C1 segment of cervical spinal cord (tissue), 14 donors: ENCODE measurements at places on chromosomes 16 and 17.

DNA sequence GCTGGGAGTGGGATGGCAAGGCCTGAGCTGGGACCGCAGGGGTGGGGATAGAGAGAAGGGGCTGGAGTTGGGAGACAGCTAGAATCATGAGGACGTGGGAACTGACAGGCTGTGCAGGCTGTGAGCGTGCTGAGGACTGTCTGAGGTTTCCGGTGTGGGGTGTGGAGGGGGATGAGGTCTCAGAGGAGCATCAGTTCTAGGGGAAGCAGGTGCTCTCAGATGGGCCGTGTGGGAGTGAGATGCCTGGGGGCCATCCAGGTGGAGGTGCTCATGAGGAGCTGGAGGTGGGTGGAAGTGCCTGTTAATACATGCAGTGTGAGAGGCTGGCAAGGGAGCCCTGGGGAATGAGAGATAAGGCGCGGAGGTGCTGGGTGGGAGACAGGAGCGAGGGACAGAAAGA, 27.2 kb downstream of the HASPIN start:
- no peak for DNase-seq

GRCh38 chr17:49730785-49731434, 23.1 kb upstream of the SLC35B1 start:
- DNase-seq: no peak

- DNase-seq: no peak
Observed at GRCh38 chr16:23027386-23027785, 121.9 kb downstream of the USP31 start.

DNA sequence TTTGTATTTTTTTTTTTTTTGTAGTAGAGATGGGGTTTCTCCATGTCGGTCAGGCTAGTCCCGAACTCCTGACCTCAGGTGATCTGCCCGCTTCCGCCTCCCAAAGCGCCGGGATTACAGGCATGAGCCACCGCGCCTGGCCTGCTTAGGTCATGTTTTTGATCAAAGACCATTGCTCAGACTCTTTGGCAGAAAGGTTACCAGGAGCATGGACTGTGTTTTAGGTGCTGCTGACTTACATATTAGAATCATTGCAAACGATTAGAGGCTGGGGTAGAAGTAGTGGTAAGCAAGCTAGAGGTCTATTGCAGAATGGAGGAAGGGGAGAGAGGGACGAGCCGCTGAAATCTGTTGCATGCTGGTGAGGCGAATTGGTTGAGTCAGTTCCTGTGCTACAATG, 79.8 kb downstream of the TANGO6 start:
- no peak for DNase-seq

GRCh38 chr17:33864758-33865229, 390.3 kb upstream of the CCL2 start:
- no peak for DNase-seq

GRCh38 chr17:47188271-47188875, 722 bp downstream of the CDC27 start:
- no peak for DNase-seq

DNA sequence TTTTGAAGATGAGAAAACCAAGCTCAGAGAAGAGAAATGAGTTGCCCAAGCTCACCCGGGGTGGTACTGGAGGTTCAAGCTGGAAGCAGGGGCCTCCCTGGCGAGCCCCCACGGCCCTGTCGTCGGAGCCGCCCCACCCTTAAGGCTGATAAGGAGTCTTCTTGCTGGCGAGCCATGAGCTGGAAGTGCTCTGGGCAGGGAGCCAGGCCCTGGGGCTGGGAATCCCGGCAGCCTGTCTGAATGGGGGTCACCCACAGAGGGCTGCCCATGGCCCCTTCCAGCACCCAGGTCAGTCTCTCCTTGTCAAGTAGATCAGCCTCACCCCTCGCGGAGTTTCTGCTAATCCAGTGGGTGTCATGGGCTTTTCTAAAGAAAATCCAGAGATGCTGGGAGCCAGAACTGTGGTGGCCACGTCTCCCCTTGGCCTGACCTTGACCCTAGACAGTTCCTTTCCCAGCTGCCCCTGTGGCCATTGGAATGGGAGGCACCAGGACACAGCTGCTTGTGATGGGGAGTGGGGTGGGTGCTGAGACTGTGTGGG, 1.2 kb upstream of the P2RX1 start:
- DNase-seq: no peak

DNA sequence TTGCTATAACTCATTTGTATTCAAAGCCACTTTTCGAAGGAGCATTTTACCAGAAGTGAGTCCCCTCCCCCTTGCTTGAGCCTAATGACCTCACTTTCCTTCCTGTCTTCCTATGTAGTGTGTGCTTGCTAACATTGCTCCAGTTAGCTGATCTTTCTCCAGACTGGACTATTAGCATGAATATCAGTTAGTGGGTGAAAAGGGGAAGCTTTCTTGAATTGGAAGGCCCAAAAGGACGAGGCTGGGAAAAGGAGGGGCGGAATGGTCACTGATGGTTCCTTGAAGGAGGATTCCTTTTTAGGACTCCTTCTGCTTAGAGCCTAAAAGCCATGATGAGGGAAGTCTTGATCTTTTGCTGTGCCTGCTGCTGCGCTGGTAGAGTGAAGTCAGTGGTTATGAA, 11.9 kb downstream of the MAP3K3 start:
- no peak for DNase-seq

DNA sequence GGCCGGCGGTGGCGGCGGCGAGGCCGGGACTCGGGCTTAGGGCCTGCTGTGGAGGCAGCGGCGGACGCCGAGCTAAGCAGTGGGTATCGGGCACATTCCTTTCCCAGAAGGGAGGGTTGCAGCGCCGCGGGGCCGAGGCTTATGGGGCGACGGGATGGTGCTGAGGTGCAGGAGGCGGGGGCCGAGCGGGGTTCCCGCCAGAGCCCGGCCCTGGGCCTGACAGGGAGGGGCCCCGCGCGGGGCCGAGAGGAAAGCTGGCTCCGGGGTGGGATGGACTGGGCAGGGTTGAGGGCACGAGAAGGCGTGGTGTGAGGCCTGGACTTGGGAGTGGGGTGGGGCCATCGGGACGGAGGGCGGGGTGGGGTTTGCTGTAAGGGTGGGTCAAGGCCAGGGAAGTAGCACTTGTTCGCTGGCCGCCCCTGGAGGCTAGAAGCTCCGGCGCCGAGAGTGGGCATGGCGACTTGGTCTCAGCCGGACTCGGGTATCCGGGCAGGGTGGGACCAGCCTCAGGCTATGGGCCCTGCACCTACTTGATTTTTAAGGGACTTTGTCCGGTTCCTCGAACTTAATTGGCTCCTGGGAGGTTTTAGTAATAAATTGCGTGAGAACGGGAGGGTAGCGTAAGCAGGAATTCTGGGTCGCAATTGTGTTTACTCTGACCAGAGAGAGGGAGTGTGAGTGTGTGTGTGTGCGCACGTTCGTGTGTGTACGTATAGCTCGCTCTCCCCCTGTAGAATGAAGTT, 396 bp downstream of the NFE2L1 start:
- DNase-seq: no peak

DNA sequence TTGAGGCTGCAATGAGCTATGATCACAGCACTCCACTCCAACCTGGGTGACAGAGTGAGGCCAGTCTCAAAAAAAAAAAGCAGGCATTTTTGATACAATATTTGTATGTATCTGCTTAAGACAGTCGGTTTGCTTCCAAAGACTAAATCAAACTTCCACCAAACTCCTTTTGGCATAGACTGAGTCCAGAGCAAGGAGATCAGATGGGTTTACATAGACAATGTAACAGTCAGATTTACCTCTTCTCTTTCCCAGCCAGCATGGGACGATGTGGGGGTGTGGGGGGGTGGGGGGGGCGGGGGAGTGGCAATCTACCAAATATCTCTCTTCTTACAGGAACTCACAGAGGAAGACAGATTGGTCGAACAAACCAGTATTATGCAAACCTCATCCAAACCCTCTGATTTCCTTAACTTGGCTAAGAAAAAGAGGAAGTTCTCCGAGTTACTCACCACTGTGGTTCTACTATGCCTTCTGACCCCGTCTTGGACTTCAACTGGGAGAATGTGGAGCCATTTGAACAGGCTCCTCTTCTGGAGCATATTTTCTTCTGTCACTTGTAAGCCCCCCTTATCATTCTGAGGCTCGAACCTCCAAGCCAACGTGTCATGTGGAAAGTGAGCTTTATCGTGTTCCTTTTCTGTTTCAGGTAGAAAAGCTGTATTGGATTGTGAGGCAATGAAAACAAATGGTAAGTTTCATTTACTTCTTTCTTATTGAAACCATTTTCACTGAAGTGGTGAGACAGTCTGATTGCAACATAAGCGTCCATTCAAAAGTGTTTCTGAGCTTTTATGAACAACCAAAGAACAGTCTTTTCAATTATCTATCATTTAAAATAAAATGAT, at the start of gene MILR1:
Gene MILR1, plus strand, starts transcription at position 451 of the 848 bp plus-strand sequence. Its CDS starts 54 bp downstream, at position 505.
- DNase-seq: no peak
